Suprapubic skin (tissue), 4 donors: ENCODE measurements at places on chromosomes 7 and 10.

GRCh38 chr7:47580811-47581331, 1.0 kb downstream of the TNS3 start:
- no peaks in the 10 kb centered on the region for H3K36me3 ChIP-seq
- H3K27ac ChIP-seq = peak overlapping the region; percentile 57
- H3K4me1 ChIP-seq = peaks cover 79% of the 10 kb centered on the region
- DNase-seq = no peak

- no peak overlapping the region for H3K4me3 ChIP-seq
- no peak overlapping the region for H3K27ac ChIP-seq
- DNase-seq = no peak
- peaks cover 9% of the 10 kb centered on the region for H3K4me1 ChIP-seq
- H3K27me3 ChIP-seq = no peaks in the 10 kb centered on the region
Measured at GRCh38 chr10:60396766-60397165, 7.1 kb upstream of the ANK3 start.

- no peaks in the 10 kb centered on the region for H3K36me3 ChIP-seq
- no peaks in the 10 kb centered on the region for H3K4me1 ChIP-seq
- H3K27me3 ChIP-seq = peaks cover 28% of the 10 kb centered on the region
Measured at GRCh38 chr7:101555921-101556275, 73.2 kb downstream of the MYL10 start.

DNA sequence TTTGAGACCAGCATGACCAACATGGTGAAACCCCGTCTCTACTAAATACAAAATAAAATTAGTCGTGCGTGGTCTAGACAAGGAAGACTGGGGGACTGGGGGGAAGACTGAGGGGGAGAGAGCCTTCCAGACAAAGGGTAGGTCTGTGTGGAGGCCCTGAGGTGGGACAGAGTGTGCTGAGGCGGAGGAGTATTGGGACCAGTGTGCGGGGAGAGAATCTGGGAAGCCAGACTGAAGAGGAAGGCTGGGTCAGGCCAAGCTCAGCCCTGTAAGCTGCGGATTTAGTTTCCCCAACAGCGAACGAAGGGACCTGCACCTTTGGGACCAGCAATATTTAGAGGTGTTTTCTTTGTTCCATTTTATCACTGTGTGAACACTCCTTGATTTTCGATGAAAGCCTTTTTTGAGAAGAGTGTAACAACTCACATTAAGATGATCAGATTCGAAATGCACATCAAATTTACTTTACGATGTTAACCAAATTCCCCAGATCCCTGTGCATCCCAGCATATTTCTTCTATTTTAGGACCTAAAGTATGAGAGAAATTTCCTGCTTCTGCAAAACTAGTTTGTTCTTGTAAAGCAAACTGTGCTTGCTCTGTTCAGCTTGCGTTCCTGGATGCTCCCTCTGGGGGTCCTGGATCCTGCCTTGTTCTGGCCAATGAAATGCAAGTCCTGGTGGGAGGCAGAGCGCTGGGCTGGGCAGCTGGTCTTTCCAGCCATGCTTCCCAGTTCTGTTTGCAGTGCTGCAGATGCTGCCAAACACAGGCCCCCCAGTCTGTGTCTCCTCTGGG, 39.4 kb downstream of the PLAU start:
- no peaks in the 10 kb centered on the region for H3K4me1 ChIP-seq
- DNase-seq = no peak
- no peaks in the 10 kb centered on the region for H3K36me3 ChIP-seq
- no peak overlapping the region for H3K27ac ChIP-seq
- H3K4me3 ChIP-seq = no peak overlapping the region

DNA sequence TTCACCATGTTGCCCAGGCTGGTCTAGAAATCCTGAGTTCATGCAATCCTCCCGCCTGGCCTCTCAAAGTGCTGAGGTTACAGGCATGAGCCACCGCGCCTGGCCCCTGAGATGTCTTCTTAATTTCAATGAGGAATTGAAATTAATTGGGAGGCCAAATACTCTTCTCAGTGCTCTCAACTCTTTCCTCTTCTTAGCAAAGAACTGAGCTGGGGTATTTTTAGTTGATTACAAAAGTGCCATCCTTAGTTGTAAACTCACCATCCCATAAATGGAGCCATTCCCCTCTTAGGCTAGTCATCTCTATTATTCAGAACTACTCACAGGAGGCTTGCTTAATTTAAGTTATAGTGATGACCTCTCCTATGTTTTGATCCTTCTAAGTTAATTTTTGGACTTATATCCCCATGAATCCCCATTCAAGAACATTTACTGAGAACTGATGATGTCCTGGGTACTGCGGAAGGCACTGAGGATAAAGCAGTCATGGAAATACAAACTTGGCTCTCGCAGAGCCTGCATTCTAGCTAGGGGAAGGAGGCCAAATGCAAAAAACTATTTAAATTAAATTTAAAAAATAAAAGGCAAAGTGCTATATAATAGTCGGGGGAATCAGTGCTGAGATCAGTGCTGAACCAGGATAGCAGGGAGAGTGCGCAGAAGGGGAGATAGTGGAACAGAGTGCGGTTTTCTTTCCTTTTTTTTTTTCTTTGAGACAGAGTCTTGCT, 145.3 kb downstream of the SFMBT2 start:
- DNase-seq = no peak
- H3K4me1 ChIP-seq = peaks cover 7% of the 10 kb centered on the region
- no peaks in the 10 kb centered on the region for H3K36me3 ChIP-seq
- H3K4me3 ChIP-seq = no peak overlapping the region

- H3K36me3 ChIP-seq = peaks cover 26% of the 10 kb centered on the region
- no peaks in the 10 kb centered on the region for H3K4me1 ChIP-seq
- no peak overlapping the region for H3K4me3 ChIP-seq
- H3K27me3 ChIP-seq = no peaks in the 10 kb centered on the region
- no peak overlapping the region for H3K27ac ChIP-seq
- DNase-seq = no peak
Measured at GRCh38 chr10:21584834-21585530, 51.0 kb downstream of the MLLT10 start.

DNA sequence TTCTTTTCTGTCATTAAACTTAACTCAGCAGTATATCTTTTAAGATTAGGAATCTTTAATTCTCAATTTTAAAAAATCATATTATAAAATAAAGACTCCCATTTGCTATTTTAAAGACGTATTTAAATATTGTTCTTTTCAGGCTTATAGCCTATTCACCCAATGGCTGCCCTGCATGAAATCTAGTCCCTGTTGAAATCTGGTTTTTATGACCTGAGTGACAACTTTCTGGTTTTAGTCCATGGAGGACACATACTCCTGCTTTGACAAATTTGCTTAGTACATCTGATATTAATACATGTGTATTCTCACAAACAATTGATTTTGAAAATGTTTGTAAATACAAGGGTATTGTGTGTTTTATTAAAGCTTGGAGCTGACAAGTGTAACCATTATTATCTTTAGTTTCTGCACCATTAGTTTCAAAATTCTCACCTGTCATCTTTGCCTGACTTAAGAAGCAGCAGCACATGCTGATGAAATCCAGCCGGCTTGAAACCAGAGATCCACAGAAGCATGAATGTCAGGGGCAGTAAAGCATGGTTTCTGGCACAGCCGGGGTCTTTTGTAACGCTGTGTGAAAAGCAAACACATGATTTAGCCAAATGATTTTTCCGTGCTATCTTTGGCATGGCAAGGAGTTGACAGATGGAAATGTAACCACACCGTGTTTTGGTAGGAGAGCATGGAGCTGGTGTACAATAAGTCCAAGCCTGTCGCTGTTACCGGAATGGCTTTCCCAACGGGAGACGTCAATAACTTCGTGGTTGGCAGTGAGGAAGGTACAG, 262.8 kb downstream of the DYNC1I1 start:
- H3K27me3 ChIP-seq = no peaks in the 10 kb centered on the region
- no peaks in the 10 kb centered on the region for H3K4me1 ChIP-seq
- H3K27ac ChIP-seq = no peak overlapping the region
- peaks cover 2% of the 10 kb centered on the region for H3K36me3 ChIP-seq
- DNase-seq = no peak
- H3K4me3 ChIP-seq = no peak overlapping the region
